ENCODE measurements at places on chromosomes 2 and 18.

DNA sequence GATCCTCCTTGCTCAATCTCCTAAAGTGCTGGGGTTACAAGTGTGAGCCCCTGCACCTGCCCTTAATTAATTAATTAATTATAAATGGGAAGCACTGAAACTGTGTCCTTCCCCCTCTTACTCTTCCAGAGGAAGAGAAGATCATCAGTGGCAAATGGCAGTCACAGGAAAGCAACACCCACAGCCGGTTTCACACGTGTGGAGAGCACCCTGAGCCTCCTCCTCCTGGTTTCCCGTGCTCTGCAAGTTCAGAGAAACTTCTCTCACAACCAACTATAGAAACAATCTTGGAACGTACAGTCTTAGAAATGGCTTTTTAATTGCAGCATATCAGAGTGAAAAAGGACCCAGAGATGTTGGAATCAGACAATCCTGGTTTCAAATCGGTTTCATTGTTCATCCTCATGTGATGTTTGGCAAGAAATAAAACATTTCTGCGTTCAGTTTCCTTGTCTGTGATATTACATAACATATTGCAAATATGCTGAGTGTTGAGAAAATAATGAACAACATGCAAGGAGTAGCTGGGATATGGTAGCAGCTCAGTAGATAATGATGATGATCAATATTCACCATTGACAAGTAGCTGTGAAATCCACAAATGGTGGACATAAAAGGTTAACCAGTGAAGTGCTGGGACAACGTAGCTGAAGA is 141.0 kb upstream of the KCTD1 start:
- no peak for DNase-seq

DNA sequence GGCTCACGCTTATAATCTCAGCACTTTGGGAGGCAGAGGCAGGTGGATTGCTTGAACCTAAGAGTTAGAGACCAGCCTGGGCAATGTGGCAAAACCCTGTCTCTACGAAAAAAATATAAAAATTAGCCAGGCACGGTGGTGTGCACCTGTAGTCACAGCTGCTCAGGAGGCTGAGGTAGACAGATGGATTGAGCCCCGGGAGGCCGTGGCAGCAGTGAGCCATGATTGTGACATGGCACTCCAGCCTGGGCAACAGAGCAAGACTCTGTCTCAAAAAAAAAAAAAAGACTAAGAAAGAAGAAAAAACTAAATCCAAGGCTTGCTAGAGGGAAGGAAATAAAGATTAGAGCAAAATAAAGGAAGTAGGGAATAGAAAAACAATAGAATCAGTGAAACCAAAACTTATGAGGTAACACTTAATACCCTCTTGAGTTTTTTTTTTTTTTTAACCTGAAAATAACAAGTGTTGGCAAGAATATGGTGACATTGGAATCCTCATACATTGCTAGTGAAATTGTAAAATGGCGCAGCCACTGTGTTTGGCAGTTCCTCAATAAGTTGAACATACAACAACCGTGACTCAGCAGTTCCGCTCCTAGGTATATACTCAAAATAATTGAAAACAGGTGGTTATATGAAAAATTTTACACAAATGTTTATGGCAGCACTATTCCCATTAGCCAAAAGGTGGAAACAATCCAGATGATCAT is 85.2 kb downstream of the EML4 start:
- DNase-seq = no peak

- DNase-seq = no peak
Measured at GRCh38 chr18:4251206-4251605, 203.9 kb downstream of the DLGAP1 start.

GRCh38 chr2:99572373-99573164 is 82.8 kb upstream of the REV1 start:
- DNase-seq = no peak
